ENCODE measurements at places on chromosomes 4 and X. TPM values are rescaled to one million over a fixed set of nuclear protein-coding genes. Genes with fewer than 3 reads are reported as not detected.

DNA sequence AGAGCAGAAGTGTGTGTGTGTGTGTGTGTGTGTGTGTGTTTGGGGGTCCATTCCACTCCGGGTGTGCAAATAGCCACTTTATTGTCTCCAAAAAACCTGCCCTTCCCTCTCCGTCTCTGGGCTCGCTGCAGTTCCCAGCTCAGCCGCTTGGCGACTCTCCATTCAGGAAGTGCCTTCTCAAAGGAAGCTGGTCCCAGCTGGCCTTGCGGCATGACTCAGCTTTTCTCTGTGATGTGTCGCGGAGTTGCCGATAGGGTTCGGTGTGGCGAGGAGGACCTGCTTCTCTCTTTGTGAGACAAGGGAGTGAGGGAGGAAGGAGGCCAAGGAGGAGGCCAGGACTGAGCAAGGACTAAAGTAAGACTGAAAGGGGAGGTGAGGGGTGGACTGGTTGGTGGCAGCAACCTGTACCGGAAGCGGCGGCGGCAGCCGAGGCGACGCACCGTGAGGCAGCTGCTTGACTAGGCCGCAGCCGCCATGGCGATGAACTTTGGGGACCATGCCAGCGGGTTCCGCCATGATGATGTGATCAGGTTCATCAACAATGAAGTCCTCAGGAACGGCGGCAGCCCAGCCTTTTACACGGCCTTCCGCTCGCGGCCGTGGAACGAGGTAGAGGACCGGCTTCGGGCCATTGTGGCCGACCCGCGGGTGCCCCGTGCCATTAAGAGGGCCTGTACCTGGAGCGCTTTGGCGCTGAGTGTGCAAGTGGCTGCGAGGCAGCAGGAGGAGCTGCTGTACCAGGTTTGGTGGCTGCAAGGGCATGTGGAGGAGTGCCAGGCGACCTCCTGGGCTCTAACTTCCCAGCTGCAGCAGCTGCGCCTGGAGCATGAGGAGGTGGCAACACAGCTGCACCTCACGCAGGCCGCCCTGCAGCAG, at the start of gene TEX13C:
Gene TEX13C, plus strand, starts transcription at position 226 of the 876 bp plus-strand sequence. Its CDS starts 249 bp downstream, at position 475.
- H3K36me3 ChIP-seq: no peaks in the 10 kb centered on the region
- no peaks in the 10 kb centered on the region for H3K27me3 ChIP-seq
- no peak within 1 kb of the TSS for H3K4me3 ChIP-seq
- DNase-seq: no peak

GRCh38 chr4:67880866-67881610, 2.8 kb downstream of the TMPRSS11D start:
- H3K4me3 ChIP-seq: no peak overlapping the region
- H3K27ac ChIP-seq: no peak overlapping the region
- H3K4me1 ChIP-seq: no peaks in the 10 kb centered on the region
- H3K27me3 ChIP-seq: no peaks in the 10 kb centered on the region
- no peak for DNase-seq

GRCh38 chr4:66681962-66682361, 863.3 kb downstream of the CENPC start:
- no peak overlapping the region for H3K27ac ChIP-seq
- H3K27me3 ChIP-seq: no peaks in the 10 kb centered on the region
- H3K4me1 ChIP-seq: no peaks in the 10 kb centered on the region
- DNase-seq: no peak
- H3K36me3 ChIP-seq: no peaks in the 10 kb centered on the region

GRCh38 chr4:76821641-76822040, 76.3 kb downstream of the SOWAHB start:
- peaks cover 8% of the 10 kb centered on the region for H3K27me3 ChIP-seq
- no peak for DNase-seq
- no peak overlapping the region for H3K4me3 ChIP-seq
- H3K4me1 ChIP-seq: no peaks in the 10 kb centered on the region
- H3K36me3 ChIP-seq: no peaks in the 10 kb centered on the region

DNA sequence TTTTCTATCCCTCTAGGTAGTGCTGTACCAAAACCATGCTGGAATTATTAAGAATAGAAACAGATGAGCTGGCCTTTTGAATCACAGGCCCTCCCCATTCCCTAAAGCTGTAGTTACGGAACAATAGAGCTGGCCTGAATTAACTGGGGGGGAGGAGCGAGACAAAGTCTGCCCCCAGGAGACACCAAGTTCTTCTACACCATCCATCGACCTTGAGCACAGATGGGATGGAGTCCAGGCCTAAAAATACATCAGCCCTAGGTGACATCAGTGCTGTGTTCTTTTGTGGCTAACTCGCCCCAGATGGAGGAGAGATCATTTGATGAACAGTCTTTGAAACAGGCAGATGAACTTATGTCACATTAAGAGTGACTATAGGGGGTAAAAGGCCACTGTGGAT, 49.6 kb downstream of the LHFPL1 start:
- H3K36me3 ChIP-seq: no peaks in the 10 kb centered on the region
- no peak for DNase-seq
- H3K4me1 ChIP-seq: no peaks in the 10 kb centered on the region

DNA sequence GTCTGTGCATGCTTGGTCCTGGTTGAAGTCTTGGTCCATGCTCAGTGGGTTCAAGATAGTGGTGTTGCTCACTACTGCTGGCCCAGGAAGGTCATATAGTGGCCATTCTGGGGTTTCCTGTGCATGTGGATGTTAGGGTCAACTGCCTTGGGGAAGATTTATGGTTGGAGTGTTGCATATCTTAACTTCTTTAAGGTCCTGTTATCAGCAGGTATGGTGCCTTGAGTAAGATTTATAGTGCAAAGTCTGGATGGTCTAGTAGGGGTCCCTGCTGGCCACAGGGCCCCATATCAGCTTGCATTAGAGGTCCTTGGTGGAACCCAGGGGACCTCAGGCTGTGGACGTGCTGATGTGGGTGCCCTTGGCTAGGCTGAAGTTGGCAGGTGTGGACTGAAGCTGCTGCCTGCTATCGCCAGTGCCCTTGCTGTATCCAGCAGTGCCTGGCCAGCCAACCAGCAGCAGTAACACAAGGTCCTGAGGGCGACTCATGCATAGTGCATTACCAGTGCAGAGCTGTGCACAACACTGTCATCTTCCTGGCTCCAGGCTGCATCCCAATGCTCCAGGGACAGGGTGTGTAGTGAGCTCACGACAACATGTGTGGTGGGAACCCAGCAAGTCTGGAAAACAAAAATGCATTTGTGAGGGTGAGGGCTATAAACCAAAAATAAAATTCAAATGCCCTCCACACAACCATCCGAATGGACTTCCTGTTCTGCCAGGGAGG, 61.0 kb downstream of the BEX3 start:
- no peaks in the 10 kb centered on the region for H3K27me3 ChIP-seq
- no peak overlapping the region for H3K27ac ChIP-seq
- no peak for DNase-seq
- H3K4me3 ChIP-seq: no peak overlapping the region
- no peaks in the 10 kb centered on the region for H3K4me1 ChIP-seq
- no peaks in the 10 kb centered on the region for H3K36me3 ChIP-seq

DNA sequence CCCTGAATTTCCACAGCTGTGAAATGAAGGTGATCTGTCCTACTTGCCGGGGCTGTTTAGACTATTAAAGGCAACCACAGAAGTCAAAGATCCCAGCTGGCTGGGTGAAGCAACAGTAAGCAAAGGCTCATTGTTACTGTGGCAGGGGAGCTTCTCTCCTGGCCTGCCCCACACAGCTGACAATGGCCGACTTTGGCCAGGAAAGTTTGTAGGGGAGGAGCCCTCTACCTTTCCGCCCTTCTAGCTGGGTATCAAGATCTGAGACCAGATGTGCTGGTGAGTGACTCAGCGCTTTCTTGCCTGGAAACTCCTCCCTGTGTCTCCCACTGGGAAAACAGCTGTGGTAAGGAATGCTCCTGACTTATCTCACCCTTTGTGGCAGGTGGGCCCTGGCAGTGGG, 21.1 kb downstream of the RASSF6 start:
- no peak overlapping the region for H3K4me3 ChIP-seq
- H3K27me3 ChIP-seq: no peaks in the 10 kb centered on the region
- no peaks in the 10 kb centered on the region for H3K36me3 ChIP-seq
- H3K4me1 ChIP-seq: no peaks in the 10 kb centered on the region
- no peak for DNase-seq
- H3K27ac ChIP-seq: no peak overlapping the region

The GPR143 gene
- total RNA-seq: not detected

The SYTL4 gene
- total RNA-seq: 16.8 TPM

The LAP3 gene
- 107 TPM for total RNA-seq

- H3K4me3 ChIP-seq: no peak overlapping the region
- H3K27me3 ChIP-seq: no peaks in the 10 kb centered on the region
- no peaks in the 10 kb centered on the region for H3K4me1 ChIP-seq
- no peak overlapping the region for H3K27ac ChIP-seq
Observed at GRCh38 chr4:168124008-168124641, 31.8 kb downstream of the ANXA10 start.

DNA sequence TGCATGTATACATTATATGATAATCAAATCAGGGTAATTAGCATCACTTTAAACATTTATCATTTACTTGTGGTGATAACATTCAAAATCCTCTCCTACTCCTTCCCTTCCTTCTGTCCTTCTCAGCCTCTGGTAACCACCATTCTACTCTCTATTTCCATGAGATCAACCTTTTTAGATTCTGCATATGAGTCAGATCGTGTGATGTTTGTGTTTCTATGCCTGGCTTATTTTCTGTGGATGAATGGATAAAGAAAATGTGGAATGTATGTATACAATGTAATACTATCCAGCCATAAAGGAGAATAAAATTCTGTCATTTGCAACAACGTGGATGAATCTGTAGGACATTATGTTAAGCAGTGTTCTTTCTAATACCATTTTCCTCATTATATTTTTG, 123.9 kb downstream of the NAA11 start:
- no peak overlapping the region for H3K27ac ChIP-seq
- H3K27me3 ChIP-seq: no peaks in the 10 kb centered on the region
- no peak for DNase-seq
- no peak overlapping the region for H3K4me3 ChIP-seq

DNA sequence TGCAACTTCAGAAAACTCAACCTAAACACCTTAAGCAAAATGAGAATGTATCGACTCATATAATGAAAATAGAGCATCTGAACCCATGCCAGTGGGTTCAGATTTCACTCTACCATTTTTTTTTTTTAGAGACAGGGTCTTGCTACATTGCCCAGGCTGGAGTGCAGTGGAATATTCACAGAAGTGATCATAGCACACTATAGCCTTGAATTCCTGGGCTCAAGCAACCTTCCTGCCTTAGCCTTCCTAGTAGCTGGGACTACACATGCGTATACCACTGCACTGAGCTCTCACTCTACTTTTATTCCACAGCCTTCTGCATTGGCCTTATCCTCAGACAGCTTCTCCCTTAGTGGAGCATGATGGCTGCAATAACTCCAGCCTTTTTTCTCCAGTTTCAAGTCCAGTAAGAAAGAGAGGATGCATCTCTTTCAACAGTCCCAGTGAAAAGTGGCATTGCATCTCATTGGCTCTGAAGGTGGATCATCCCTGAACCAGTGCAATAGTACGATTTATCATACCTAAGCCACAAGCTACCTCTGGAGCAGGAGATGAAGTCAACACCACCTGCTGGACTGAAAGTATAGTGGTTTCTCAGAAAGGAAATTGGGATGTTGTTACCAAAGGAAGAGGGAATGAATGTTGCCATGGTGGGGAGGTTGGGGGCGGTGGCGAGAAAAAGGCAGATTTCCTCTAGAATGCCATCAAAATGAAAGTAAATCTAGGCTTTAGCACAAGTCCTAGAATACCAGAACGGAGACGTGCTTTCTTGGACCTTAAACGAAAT, 2.0 kb upstream of the SOD3 start:
- H3K36me3 ChIP-seq: no peaks in the 10 kb centered on the region
- no peaks in the 10 kb centered on the region for H3K27me3 ChIP-seq
- DNase-seq: no peak

- H3K36me3 ChIP-seq: no peaks in the 10 kb centered on the region
- no peak overlapping the region for H3K27ac ChIP-seq
- H3K4me1 ChIP-seq: peaks cover 68% of the 10 kb centered on the region
Observed at GRCh38 chrX:107713203-107713542, 62.4 kb downstream of the TSC22D3 start.

GRCh38 chr4:89661173-89661899, 175.6 kb downstream of the SNCA start:
- H3K27me3 ChIP-seq: no peaks in the 10 kb centered on the region
- H3K27ac ChIP-seq: no peak overlapping the region
- H3K4me3 ChIP-seq: no peak overlapping the region
- H3K36me3 ChIP-seq: no peaks in the 10 kb centered on the region
- DNase-seq: no peak

DNA sequence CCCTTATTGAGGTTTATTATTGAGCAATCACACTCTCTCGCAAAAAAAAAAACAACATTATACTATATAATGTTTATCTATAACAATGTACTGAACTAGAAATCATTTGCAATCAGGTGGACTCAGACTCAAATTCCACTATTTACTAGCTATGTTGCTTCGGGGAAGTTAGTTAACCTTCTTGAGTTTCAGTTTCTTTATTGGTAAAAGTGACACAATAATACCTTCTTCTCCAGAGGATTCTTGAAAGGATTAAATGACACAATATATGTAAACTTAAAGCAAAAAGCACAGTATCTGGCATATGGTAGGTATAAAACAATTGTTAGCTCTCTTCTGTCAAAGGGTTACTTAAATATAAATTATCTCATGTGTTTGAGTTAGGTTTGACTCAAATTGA, 31.5 kb upstream of the HDAC8 start:
- no peak overlapping the region for H3K27ac ChIP-seq
- H3K36me3 ChIP-seq: no peaks in the 10 kb centered on the region
- H3K4me3 ChIP-seq: no peak overlapping the region
- no peak for DNase-seq

DNA sequence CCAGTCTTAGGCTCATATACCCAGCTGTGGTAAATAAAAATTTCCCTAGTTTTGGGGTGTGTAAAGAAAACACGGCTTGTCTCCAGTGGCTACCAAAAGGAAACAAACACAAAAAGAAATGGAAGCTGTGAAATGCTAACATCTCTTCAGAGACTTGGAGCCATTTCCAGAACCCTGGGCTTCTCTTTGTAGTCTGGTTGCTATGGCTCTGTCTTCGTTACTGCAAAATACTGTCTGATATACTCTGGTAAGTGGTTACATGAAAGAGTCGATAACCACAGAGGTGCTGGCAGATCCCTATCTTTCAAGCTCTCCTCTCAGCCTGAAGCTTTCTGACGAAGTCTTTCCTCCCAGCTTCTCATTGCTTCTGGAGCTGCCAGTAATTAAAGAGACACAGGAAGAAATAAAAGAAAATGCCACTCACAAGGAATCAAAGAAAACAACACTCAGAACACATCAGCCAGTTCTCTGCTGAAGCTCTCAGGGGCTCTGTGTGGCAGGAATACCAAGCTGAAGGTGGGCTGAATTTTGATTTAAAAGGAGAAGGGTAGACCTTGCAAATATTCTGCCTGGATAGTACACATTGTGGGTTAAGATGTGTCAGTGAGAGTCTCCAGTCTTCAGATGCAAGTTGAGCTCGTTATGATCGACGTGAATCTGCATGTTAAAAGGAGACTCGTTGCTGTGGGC, 107.6 kb upstream of the FAM9C start:
- H3K4me1 ChIP-seq: no peaks in the 10 kb centered on the region
- peak overlapping the region; percentile 54 for H3K27ac ChIP-seq
- H3K27me3 ChIP-seq: no peaks in the 10 kb centered on the region

GRCh38 chr4:1156069-1156468, 16.3 kb downstream of the SPON2 start:
- no peak overlapping the region for H3K27ac ChIP-seq
- no peaks in the 10 kb centered on the region for H3K4me1 ChIP-seq
- DNase-seq: no peak
- no peaks in the 10 kb centered on the region for H3K27me3 ChIP-seq
- no peaks in the 10 kb centered on the region for H3K36me3 ChIP-seq
